ENCODE measurements at places on chromosomes 4 and X.

GRCh38 chrX:153625271-153626024, 21.6 kb upstream of the DUSP9 start:
- no peak for DNase-seq

DNA sequence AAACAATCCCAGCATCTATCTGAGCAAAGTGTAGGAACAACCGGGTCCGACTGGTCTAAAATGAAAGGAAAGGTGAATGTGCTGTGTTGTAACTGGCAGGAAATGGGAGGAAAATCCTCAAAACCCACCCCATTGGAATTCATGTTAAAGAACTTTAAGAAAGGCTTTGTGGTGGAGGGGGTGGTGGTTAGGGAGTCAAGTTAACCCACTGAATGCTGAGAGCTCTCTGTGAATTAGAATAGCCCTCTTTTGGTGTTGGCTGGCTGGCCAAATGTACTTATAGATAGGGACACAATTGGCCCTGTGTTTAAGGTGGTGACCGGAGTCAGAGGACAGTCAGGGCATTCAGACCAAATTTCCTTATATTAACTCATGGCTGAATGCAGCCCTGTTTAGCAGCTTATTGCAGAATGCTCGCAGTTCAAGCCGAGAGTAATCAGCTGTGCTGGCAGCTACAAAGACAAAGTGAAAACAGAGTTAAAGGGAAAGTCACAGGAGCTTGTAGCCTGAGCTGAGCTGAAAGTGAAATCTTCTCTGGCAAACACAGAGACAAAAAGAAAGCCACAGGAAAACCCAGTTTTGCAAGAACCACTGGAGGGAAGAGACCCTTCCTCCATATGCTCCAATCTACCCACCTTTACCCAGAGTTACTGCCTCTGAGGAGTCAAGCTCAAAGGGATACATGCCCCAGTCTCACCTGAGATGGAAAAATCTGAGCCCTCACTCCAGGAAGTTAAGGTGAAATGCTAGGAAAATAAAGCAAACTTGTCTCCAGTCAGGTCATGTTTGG, 38.5 kb upstream of the UGT2B7 start:
- DNase-seq, result no peak

GRCh38 chr4:153438916-153439756, 27.0 kb upstream of the TMEM131L start:
- DNase-seq, result no peak

DNA sequence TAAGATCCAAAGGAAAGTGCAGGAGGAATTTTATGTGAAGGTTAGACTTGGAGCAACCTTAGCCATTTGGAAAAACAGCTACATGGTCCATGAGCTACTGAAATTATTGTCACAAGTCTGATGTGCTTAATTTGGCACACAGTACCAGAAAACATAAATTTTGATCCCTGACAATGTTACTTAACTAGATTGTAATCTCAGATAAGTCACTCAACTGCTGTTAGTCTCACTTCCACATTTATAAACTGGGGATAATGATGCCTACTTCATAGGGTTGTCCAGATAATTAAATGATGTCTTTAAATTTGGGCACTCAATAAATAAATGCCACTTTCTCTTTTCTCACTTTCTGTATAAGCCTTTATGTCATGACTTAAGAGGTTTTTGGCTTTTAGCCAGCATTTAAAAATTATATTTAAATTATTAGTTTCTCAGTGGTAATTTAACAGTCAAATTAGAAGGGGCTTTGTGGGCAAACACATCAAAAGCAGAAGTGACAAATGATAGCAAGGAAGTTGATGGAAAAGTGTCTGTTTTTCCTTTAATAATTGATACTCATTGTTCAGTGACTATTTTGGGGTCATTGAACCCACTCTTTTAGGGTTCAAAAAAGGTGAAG, 58.3 kb downstream of the PAQR3 start:
- no peak for DNase-seq

DNA sequence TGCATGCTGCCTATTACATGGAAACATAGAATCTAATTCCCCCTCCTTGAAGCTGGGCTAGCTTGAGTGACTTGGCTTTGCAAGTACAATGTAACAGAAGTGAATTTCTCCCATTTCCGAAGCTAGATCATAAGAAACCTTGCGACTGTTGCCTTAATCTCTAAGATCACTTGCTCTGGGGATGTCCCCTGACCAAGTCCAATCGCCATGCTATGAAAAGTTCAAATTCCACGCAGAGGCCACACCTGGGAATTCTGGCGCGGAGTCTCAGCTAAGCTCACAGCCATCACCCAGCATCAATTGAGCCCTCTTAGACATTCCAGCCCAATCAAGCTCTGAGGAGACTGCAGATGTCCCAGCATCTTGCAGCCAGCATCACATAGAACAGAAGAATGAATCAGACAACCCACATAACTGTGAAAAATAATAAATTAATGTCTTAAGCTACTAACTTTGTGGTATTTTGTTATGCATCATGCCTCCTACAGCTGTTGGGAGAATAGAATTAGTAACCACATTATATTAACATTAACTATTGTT, 27.0 kb downstream of the GPM6A start:
- DNase-seq, result no peak

Measured in activated CD4-positive, CD25-positive, alpha-beta regulatory T cell (primary cell).